EL (cell line): ENCODE measurements at places on chromosomes 7 and 10.

GRCh38 chr7:54858008-54858692 is 99.1 kb upstream of the SEC61G start:
- DNase-seq, result no peak

DNA sequence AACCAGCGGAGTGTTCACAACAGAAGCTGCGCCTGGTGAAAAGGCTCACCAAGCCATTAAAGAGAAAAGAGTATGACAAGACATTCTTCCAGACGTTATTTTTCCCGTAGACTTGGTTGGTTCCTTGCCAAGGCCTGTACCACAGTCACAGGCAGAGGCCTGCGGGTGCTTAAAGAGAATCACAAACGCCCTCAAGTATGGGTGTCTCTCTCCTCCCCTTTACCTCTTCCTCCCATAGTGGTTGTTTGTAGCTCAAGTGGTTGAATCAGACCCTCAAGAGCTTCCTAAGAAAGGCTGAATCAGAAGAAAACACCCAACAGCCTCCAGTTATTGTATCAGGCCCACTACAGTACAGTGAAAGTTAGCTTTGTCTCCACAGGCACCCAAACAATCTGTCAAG is 169.0 kb downstream of the CREB5 start:
- no peak for DNase-seq

DNA sequence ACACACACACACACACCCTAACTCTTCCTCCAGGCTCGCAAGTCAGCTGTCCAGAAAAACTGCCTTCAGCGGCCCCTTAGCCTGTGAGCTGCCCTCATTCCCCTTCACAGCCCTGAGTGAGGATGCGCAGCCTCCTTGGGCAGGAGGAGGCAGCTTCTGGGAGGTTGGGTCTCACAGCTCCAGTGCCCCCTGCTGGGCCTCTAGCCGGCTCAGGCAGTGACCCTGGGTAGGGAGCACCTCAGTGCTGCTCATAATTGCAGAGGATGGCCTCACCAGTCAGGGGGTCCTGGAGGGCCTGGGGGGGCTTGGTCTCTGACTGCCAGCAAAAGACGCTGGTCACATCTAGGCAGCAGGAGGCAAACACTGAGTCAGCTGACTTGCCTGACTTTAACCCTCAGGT is 43.7 kb downstream of the ZNF273 start:
- peak; percentile 7 for DNase-seq

GRCh38 chr7:7919449-7919945 is 49.1 kb upstream of the GLCCI1 start:
- DNase-seq, result no peak
